ENCODE measurements at places on chromosomes 4 and X.

DNA sequence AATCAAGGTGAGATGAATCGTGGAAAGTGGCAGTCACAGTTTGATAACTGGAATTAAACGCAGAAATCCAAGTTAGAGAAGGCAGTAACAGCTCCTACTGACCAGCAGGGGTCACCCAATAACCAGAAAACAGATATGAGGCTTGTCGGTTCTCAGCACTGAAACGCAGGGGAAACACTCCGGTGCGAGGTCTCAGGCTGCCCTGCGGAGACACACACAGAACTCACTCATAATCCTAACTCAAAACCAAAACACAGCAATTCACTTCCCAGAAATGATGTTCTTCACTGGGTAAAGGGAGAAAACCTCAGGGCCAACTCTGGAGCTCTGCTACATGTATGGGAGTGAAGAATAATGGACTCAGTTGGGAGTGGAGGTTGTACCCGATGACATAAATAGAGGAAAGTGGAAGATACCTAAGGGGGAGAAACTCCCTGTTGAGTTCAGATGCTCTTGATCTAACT, 384.4 kb downstream of the RAPGEF2 start:
- peak; percentile 20 for DNase-seq

DNA sequence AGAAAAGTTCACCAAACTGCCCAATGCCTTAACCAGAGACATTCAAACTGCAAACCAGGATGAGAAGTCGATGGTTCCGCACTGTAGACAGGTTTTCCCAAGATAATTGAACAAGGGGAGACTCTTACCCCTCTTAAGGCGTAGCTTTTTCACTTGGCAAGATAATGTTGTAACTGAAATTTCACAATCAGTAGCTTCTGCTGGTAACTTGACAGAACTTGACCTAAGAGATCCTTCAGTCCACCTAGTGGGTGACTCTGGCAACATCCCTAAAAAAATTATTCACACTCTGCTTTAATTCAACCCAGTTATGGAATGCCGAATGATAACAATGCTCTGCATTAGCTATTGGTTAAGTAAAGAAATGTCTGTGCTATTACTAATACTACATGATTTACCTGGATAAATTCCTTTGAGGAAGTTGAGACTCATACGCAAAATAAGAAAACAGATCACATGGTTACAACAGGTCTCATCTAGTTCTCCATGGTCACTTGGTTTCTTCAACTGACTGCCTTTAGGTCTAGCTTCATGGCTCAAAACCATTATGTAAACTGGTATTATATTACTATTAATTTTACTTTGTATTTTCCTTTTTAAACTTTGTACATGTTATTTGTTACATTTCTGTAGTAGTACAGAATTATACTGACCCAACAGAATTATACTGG, 9.1 kb downstream of the ELF2 start:
- DNase-seq, result peak; percentile 61

- DNase-seq, result no peak
Measured at GRCh38 chr4:138894709-138895108, 120.9 kb upstream of the NOCT start.

DNA sequence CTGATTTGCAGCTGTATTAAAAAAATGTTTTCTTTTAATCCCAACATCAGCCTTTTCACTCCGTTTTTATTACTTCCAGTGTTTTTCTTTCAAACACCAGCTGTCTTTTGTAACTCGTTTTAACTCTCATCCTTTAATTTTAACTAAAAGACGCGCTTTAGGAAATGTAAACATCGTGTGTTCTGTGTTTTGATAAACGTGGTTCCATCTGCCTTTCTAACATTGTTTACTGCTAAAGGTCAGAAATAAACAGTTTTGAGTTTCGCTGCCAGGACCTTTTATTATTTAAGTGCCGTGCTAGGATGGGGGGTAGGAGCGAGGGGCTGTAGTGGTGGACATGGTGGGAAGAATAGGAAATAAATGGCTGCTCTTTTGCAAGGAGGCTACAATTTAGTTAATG, 1.5 kb downstream of the N4BP2 start:
- DNase-seq, result no peak

DNA sequence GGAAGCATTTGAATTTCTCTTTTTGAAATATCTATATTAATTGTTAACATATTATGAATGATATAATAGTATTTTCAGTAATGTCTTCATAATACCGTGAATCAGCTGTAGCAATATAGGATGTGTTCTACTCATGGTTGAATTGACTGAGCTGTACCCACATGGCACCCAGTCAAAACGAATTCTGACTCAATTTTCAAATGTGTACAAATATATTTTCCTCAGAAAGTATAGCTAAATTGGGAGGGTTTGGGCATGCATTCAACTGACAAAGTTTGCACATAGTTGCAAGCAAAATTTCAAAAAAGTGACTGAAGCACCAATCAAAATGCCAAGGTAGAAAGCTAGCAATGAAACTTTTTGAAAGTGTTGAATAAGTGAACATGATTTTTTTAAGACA, 188.9 kb downstream of the NAF1 start:
- no peak for DNase-seq

- DNase-seq, result no peak
Measured at GRCh38 chrX:29281078-29281742, 694.0 kb downstream of the IL1RAPL1 start.

DNA sequence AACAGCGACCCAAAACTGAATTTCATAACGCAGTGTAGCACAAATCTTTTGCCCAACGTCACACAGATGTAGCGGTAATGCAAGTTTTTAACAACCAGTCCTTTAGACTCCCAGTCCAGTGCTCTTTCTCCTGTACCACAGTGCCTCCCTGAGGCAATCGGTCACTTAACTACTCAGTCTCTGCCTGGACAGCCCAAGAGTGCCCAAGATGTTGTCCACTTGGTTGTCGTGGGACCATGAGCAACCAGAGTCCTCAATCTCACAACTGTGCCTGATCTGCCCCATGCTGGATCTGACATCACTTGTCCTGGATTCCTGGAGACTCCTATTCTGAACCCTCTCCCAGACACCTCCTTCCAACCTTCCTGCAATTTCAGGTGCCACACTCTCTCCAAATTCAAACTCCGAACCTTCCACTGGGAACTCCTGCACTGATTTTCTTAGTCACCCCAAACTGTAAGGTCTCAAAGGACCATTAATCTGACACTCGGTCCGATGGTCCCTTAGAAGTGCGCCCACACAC, 702 bp downstream of the MMGT1 start:
- DNase-seq, result no peak

DNA sequence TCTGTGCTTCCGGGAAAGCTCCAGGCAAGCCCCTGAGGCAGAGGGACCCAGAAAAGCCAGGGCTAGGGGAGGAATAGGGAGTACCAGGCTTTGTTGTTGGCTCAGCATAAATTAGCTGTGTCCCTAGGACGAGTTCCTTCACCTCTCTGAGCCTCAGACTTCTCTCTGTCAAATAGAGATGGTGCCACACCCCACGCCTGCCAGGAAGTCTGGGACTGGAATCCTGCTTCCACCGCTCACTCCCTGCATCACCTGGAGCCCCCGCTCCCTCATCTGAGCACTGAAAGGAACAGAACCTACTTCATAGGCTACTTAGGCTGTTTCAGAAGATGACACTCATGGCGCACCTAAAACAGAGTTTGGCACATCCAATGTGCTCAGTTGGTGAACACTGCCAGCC, 8.1 kb upstream of the JAKMIP1 start:
- DNase-seq, result no peak

DNA sequence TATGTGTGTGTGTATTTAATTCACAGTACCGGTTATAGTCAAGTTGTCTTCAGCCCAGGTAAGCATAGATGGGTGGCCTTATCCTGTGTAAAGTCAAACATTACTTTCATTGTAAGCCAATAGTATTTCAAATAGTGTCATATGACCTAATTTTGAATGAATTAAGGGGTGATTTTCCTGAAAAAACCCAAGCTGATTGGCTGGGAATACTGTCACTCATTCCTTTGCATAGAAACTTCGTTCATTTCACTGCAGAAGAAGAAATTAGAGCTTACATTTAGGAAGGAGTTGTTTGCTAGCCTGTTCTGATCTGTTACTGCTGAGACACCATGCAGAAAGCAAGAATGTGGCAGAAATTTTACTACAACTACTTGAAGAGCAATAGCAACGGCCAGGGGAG, 45.4 kb downstream of the SMARCAD1 start:
- no peak for DNase-seq

- DNase-seq, result peak; percentile 45
Measured at GRCh38 chrX:140949233-140949632, 53.2 kb upstream of the SPANXB1 start.

- no peak for DNase-seq
Measured at GRCh38 chr4:26985873-26986272, 125.2 kb downstream of the STIM2 start.

- no peak for DNase-seq
Measured at GRCh38 chr4:48191758-48192157, 57.7 kb upstream of the TXK start.

DNA sequence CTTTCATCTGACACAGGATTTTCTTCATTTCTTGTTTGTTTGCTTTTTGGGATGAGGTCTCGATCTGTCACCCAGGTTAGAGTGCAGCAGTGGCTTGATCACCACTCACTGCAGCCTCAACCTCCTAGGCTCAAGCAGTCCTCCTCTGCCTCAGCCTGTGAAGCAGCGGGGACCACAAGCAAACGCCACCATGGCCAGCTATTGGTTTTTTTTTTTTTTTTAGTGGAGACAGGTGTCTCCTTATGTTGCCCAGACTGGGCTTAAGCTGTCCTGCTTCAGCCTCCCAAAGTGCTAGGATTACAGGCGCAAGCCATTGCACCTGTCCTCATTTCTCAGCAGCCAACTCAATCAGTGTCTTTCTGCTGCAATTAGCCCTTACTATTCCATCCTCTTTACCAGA, 10.3 kb downstream of the SPRY1 start:
- no peak for DNase-seq

- DNase-seq, result no peak
Measured at GRCh38 chr4:89682808-89683207, 154.2 kb downstream of the SNCA start.

GRCh38 chr4:155966171-155966570, 12.5 kb upstream of the CTSO start:
- no peak for DNase-seq

DNA sequence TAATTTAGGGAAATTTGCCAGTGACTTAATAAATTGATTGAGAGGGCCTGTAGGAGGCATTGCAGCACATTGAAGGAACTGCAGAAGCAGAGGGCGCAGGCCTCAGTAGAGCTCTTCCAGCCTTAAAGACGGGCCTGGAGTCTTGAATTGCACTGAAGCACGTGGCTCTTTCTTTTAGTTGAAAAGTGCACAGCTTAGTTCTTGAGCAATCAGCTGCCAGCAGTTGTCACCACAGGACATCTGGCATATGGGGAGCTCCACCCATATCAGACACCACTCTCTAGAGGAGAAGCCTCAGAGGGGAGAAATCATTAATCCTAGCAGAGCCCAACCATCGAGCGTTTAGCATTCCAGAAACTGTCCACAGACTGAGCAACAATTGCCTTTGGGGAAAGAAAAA, 16.0 kb upstream of the FGF16 start:
- DNase-seq, result no peak
